B cell (primary cell): ENCODE measurements at places on chromosomes 11 and 22. TPM values are rescaled to one million over a fixed set of nuclear protein-coding genes. Genes with fewer than 3 reads are reported as not detected.

DNA sequence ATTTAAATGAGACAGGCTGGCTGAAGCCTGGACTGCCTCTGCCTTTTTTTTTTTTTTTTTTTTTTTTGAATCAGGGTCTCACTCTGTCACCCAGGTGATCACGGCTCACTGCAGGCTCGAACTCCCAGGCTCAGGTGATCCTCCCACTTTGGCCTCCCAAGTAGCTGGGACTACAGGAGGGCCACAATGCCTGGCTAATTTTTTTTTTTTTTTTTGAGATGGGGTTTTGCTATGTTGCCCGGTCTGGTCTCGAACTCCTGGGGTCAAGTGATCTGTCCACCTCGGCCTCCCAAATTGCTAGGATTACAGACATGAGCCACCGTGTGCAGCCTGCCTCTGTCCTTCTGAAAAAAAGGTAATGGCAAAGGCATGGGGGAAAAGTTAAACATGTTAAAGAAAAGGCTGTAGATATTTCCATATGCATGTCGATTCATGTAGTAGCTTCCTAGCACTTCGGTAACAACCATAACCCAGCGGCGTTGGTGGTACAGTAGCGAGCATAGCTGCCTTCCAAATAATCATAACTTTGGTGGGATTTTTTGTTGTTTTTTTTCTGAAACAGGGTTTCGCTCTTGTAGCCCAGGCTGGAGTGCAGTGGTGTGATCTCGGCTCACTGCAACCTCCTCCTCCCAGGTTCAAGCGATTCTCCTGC is 48.8 kb downstream of the MCHR1 start:
- H3K27ac ChIP-seq, result no peak overlapping the region
- H3K27me3 ChIP-seq, result no peaks in the 10 kb centered on the region
- H3K4me3 ChIP-seq, result no peak overlapping the region
- H3K4me1 ChIP-seq, result peaks cover 15% of the 10 kb centered on the region
- no peak for DNase-seq

DNA sequence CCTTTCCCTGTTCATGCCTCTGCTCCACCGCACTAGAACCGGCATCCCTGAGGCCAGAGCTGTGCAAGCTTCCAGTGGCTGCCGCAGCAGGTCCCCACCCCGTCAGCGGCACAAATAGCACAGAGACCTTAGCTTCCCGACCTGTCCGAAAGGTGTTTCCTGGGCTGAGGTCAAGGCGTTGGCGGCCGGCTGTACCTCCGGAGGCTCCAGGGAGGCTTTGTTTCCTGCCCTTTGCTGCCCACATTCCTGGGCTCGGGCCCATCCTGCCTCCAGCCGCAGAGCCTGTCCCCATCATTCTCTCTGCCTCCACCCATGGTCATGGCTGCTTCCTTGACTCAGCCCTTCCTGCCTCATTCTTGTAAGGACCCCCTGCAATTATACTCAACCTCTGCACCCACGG is 31.2 kb downstream of the ARHGAP8 start:
- H3K4me3 ChIP-seq, result no peak overlapping the region
- no peak overlapping the region for H3K27ac ChIP-seq
- no peaks in the 10 kb centered on the region for H3K27me3 ChIP-seq
- DNase-seq, result no peak
- no peaks in the 10 kb centered on the region for H3K36me3 ChIP-seq

- no peaks in the 10 kb centered on the region for H3K27me3 ChIP-seq
- H3K4me1 ChIP-seq, result no peaks in the 10 kb centered on the region
- H3K4me3 ChIP-seq, result no peak overlapping the region
- no peak for DNase-seq
Measured at GRCh38 chr11:16261836-16262644, 94.3 kb downstream of the SOX6 start.

- no peak for DNase-seq
- H3K27me3 ChIP-seq, result no peaks in the 10 kb centered on the region
- no peaks in the 10 kb centered on the region for H3K4me1 ChIP-seq
Measured at GRCh38 chr11:34508524-34508923, 5.1 kb downstream of the ELF5 start.

- DNase-seq, result no peak
- peaks cover 4% of the 10 kb centered on the region for H3K4me1 ChIP-seq
- peak overlapping the region; percentile 15 for H3K27ac ChIP-seq
- H3K36me3 ChIP-seq, result peaks cover 25% of the 10 kb centered on the region
- no peaks in the 10 kb centered on the region for H3K27me3 ChIP-seq
Measured at GRCh38 chr11:69080257-69080995, 31.7 kb downstream of the TPCN2 start.

Gene TTC36
- polyA plus RNA-seq, result 0.19 TPM in 1 of 2 replicates, not detected in the other

Gene KRTAP5-10
- 0.19 TPM in 1 of 2 replicates, not detected in the other for polyA plus RNA-seq

Gene ARHGAP8
- polyA plus RNA-seq, result 0.12 TPM in 1 of 2 replicates, not detected in the other

Gene DDX25
- 0.36 TPM in 1 of 2 replicates, not detected in the other for polyA plus RNA-seq

Gene GGTLC2
- not detected in 2 replicates for polyA plus RNA-seq

- no peaks in the 10 kb centered on the region for H3K36me3 ChIP-seq
- H3K27ac ChIP-seq, result no peak overlapping the region
- no peaks in the 10 kb centered on the region for H3K4me1 ChIP-seq
Measured at GRCh38 chr22:27241430-27242321, 559.9 kb downstream of the MN1 start.

DNA sequence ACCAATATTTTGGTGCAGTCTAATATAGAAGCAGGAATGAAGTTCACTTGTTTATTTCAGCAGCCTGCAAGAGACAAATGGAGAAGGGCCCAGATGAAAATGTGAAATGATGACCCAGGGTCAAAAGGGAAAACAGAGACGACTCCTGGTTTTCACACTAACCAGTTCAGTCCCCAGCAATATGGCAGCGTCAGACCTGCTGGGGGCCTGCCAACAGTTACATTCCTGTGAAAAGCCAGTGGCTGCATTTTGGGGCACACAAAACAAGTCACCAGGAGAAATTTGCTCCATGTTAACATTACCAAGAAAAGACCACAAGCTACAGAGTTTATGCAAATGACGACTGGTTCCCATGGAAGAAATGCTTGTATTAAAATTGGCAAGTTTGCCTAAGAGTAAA is 80.2 kb downstream of the CCDC34 start:
- no peak overlapping the region for H3K27ac ChIP-seq
- no peaks in the 10 kb centered on the region for H3K36me3 ChIP-seq
- H3K4me3 ChIP-seq, result no peak overlapping the region
- H3K4me1 ChIP-seq, result no peaks in the 10 kb centered on the region
- H3K27me3 ChIP-seq, result no peaks in the 10 kb centered on the region

Gene ZNRD2
- polyA plus RNA-seq, result 98.0 and 112 TPM in 2 replicates

DNA sequence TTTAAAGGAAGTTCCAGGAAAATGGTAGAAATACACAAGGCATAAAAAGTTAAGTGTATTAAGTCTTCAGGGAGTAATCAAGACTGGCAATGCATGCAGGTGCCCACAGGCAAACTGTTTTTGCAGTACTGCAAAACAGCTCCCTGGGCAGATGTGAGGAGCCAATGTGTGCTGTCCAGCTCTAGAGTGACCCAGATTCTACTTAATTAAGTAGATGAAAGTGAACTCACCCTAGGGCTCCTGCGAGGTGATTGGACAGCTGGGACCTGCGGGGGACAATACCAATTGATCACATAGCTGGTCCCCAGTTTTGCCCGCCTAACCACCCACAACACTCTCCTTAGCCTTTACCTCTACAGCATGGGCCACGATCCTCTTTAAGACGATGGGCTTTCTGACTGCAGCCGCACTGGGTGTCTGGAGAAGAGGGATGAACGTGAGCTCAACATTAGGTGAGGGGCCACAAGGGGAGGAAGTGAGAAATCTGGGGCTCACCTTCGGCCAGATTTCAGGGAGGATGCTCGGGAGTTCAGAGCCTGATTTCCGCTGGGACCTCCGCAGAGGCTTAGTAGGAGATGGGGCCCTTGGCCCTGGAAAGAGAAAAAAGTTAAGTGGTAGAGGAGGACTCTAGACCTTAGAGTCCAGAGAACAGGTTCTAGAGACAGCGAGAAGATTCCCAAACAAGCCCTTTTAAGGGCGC is 556 bp downstream of the CDCA5 start:
- H3K4me3 ChIP-seq, result peak overlapping the region; percentile 53
- H3K27me3 ChIP-seq, result no peaks in the 10 kb centered on the region

- H3K4me1 ChIP-seq, result no peaks in the 10 kb centered on the region
- no peak for DNase-seq
- no peak overlapping the region for H3K4me3 ChIP-seq
- H3K27me3 ChIP-seq, result no peaks in the 10 kb centered on the region
- no peaks in the 10 kb centered on the region for H3K36me3 ChIP-seq
Measured at GRCh38 chr22:19548964-19549363, 24.8 kb upstream of the CLDN5 start.

GRCh38 chr11:125886997-125887372 is 483 bp upstream of the HYLS1 start:
- peaks cover 4% of the 10 kb centered on the region for H3K36me3 ChIP-seq
- H3K27me3 ChIP-seq, result no peaks in the 10 kb centered on the region
- peaks cover 19% of the 10 kb centered on the region for H3K4me1 ChIP-seq
- DNase-seq, result no peak

- no peak overlapping the region for H3K27ac ChIP-seq
- no peak for DNase-seq
- no peak overlapping the region for H3K4me3 ChIP-seq
- H3K36me3 ChIP-seq, result no peaks in the 10 kb centered on the region
- no peaks in the 10 kb centered on the region for H3K4me1 ChIP-seq
Measured at GRCh38 chr11:28448186-28448585, 340.0 kb downstream of the METTL15 start.

DNA sequence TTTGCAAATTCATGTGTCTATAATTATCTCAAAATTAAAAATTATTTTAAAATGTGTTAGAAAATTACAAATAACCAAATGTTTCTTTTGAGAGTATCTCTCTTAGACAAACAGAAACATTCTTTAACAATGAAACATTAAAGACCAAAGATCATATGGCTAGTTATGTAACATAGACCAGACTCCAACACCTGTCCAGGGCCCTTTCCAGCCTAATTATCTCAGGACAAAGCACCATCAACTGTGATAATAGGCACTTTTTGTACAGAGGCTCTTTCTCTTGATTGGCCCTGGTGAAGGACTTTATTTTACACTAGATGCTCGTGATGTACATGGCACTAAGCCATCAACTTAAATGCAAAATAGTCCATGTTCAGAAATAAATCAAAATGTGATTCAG is 5.0 kb upstream of the PLEKHA7 start:
- peaks cover 5% of the 10 kb centered on the region for H3K4me1 ChIP-seq
- H3K27me3 ChIP-seq, result no peaks in the 10 kb centered on the region
- no peak for DNase-seq
- no peak overlapping the region for H3K27ac ChIP-seq

- no peaks in the 10 kb centered on the region for H3K36me3 ChIP-seq
- H3K27ac ChIP-seq, result no peak overlapping the region
- H3K4me3 ChIP-seq, result no peak overlapping the region
- H3K27me3 ChIP-seq, result no peaks in the 10 kb centered on the region
- peaks cover 14% of the 10 kb centered on the region for H3K4me1 ChIP-seq
- DNase-seq, result peak; percentile 85
Measured at GRCh38 chr11:727859-728748, 19.2 kb upstream of the TALDO1 start.

GRCh38 chr22:50723991-50724390 is 14.0 kb upstream of the ACR start:
- H3K36me3 ChIP-seq, result no peaks in the 10 kb centered on the region
- no peak overlapping the region for H3K4me3 ChIP-seq
- DNase-seq, result peak; percentile 40
- peaks cover 12% of the 10 kb centered on the region for H3K4me1 ChIP-seq
- H3K27me3 ChIP-seq, result no peaks in the 10 kb centered on the region

Gene SYT13
- polyA plus RNA-seq, result not detected in 2 replicates

Gene MN1
- 0.12 and 0.17 TPM in 2 replicates for polyA plus RNA-seq

Gene XKR3
- not detected in 2 replicates for polyA plus RNA-seq

Gene NAV2
- polyA plus RNA-seq, result 0.82 and 1.1 TPM in 2 replicates

Gene ALKBH3
- polyA plus RNA-seq, result 22.3 and 25.5 TPM in 2 replicates

- no peaks in the 10 kb centered on the region for H3K27me3 ChIP-seq
- H3K36me3 ChIP-seq, result peaks cover 63% of the 10 kb centered on the region
- peak; percentile 26 for DNase-seq
Measured at GRCh38 chr11:128705124-128705920, 11.4 kb downstream of the FLI1 start.

Gene GDPD4
- not detected in 2 replicates for polyA plus RNA-seq

Gene MS4A8
- not detected in 2 replicates for polyA plus RNA-seq
